ENCODE measurements at places on chromosomes 11 and 22. TPM values are rescaled to one million over a fixed set of nuclear protein-coding genes. Genes with fewer than 3 reads are reported as not detected.

DNA sequence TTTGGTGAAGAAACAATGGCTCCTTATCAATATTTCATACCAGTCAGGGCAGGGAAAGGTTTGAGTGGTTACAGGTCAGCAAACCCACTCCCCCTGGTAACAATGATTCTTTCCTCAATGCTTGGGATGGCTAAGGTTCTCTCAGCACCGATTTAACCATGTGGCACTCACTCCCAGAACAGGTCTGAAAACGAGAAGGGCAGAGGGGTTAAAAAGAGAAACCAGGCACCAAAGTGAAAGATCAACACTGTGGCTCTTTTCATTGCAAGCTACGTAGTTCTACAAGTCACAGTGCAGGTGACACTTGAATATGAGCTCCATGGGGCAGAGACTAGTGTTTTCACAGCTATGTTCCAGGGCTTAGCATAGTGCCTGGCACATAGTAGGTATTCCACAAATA lies 132.4 kb downstream of the PLEKHA7 start:
- DNase-seq = no peak

DNA sequence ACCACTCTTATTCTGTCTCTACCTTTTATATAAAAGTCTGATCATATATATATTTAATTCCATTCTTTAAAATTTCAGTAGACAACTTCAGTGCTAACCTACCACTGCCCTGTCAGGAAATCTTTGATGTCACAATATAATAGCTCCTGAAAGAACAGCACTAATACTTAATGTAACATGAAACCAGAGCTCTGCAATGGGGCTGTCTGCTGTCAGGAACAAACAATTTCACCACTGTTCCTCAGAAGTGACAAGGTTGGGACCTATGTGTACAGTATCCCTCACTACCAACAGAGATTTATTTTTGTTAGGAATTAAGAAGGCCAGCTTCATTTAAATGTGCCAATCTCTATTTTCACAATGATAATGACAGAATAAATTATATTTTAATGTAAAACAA lies 165.5 kb upstream of the C11orf58 start:
- no peak for DNase-seq

- no peak for DNase-seq
Observed at GRCh38 chr11:115458877-115459276, 45.3 kb downstream of the CADM1 start.

- DNase-seq = no peak
Observed at GRCh38 chr11:30125456-30125855, 105.4 kb upstream of the FSHB start.

GRCh38 chr11:132448334-132448995 lies 1078.0 kb downstream of the NTM start:
- DNase-seq = peak; percentile 33

GRCh38 chr22:40701274-40701673 lies 22.0 kb downstream of the MCHR1 start:
- DNase-seq = no peak

- DNase-seq = peak; percentile 78
Observed at GRCh38 chr11:76206327-76207081, at the start of gene WNT11. WNT11 (minus strand) TSS chr11:76206502; CDS start chr11:76206407, 95 bp downstream.

- no peak for DNase-seq
Observed at GRCh38 chr22:27210111-27210730, 552.8 kb downstream of the MIAT start.

DNA sequence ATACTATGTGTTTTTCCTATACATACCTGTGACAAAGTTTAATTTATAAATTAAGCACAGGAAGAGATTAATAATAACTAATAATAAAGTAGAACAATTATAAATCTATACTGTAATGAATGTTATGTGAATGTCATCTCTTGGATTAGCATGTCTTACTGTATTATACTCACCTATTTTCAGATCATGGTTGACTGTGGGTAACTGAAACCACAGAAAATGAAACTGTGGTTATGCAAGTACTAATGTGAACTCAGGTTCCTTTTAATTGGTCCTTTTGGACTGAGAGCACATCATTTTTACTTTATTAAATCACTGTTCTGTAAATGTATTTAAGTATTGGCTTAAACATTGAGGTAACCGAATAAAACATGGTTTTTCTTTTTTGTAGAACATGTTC lies 108.8 kb downstream of the PPP6R3 start:
- DNase-seq = no peak

GRCh38 chr11:97722721-97723120 lies 1298.0 kb upstream of the CNTN5 start:
- DNase-seq = peak; percentile 46

Gene MS4A3
- total RNA-seq = not detected

Data from GM23338 (cell line).